ENCODE measurements at places on chromosomes 4 and X.

GRCh38 chr4:153113061-153113837, 91.0 kb upstream of the TRIM2 start:
- no peak for DNase-seq

GRCh38 chr4:72743078-72743477, 174.1 kb upstream of the ADAMTS3 start:
- DNase-seq: no peak

- DNase-seq: no peak
Measured at GRCh38 chr4:84875636-84876371, 90.7 kb downstream of the WDFY3 start.

DNA sequence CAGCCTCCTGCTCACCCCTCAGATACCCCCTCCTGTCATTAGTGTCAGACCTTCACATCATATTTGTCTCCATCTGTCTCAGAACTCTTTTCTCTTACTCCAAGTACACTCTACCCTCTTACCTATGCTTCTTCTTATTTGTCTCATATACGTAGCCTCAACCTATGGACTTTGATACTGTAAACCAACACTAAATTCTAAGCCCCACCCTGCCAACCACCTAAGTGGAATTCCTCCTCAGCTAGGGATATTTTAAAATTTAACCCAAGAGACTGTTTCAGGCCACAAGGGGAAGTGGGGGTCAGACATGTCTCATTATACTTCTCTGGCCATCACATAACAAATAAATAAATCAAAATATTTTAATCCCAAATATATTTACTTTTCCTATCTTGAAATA, 778.1 kb upstream of the GRID2 start:
- DNase-seq: no peak

DNA sequence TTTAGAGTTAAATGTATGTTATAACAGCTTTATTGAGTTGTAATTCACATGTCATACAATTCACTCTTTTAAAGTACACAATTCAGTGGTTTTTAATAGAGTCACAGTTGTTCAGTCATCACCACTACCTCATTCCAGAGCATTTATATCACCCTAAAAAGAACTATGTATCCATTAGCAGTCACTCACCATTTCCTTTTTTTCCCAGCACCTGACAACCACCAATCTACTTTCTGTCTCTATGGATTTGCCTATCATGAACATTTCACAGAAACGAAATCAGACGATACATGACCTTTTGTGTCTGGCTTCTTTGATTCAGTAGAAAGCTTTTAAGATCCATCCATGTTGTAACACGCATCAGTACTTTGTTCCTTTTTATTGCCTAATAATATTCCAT, 52.9 kb upstream of the FRAS1 start:
- DNase-seq: no peak

DNA sequence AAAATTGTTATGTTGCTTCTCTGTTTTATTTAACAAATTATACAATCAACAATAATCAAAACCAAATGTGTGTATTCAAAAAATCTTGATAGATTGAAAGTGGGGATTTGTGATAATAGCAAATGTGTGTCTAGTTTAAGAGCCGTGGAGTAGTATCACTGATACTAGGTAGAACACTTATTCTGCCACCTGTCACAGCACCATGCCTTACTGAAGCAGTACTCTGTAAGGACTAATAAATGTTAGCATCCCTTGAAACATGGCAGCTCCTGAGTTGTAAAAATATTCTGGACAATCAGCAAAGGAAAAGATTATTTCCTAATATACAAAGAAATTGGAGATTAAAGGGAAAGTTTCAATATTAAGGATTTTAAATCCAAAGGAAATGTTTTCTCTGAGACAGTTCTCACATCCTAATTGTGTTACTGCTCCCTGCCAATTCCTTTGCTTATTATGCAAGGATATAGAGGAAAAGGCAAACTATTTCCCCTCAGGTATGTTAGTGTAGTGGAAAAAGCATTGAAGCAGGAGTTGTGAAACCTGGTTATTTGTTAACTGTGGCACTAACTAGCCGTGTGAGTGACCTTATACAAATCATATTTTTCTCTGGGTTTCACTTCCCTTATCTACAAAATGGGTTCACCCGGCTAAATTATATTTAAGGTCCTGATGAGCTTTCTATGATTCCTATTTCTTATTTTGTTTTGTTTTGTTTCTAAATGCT, 303.1 kb downstream of the ARHGAP24 start:
- DNase-seq: no peak

- no peak for DNase-seq
Measured at GRCh38 chr4:66048861-66049260, 378.6 kb upstream of the EPHA5 start.

GRCh38 chr4:163548481-163549243, 54.2 kb downstream of the TMA16 start:
- peak; percentile 55 for DNase-seq

GRCh38 chr4:109914322-109914721, 1.6 kb downstream of the EGF start:
- no peak for DNase-seq

All from putamen (tissue), 1 donor.